ENCODE measurements at places on chromosomes 4 and X.

DNA sequence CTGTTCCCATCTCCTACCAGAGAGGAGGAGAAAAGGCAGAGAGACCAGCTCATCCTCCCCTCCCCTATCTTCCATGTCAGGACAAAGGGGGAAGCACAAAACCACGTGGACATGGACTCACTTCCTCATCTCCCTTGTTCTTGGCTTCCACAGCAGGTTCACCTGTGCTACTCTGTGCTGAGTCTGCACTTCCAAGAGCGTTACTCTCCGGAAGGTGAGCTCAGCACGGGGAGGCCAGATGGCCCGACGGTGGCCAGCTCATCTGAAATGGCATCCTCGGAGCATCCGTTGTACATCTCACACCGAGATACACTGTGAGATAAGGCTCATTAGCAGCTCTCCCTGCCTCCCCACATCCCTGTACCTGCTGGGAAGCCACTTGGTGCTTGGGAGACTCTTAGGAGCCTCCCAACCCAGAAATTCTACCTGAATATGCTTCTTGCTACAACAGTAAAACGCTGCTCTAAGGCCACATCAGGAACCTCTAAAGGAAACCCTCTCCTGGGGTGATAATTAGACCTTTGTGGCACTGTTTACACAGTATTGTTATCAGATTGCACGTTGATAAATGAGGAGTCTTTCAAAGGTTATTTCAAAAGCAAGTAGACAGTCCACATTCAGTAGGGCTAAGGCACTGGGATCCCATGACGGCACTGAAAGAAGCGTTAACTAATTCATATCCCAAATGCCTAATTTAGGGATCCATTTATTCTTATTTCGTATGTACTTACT lies 19.4 kb downstream of the LGI2 start:
- peak; percentile 60 for DNase-seq

GRCh38 chr4:3640587-3640962 lies 108.4 kb upstream of the LRPAP1 start:
- no peak for DNase-seq

DNA sequence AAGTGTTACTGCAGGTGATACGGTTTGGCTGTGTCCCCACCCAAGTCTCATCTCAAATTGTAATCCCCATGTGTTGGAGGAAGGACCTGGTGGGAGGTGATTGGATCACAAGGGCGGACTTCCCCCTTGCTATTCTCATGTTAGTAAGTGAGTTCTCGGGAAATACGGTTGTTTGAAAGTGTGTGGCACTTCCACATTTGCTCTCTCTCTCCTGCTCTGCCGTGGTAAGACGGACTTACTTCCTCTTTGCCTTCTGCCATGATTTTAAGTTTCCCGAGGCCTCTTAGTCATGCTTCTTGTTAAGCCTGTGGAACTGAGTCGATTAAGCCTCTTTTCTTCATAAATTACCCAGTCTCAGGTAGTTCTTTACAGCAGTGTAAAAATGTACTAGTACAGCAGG lies 65.2 kb upstream of the SLC7A11 start:
- DNase-seq, result no peak

DNA sequence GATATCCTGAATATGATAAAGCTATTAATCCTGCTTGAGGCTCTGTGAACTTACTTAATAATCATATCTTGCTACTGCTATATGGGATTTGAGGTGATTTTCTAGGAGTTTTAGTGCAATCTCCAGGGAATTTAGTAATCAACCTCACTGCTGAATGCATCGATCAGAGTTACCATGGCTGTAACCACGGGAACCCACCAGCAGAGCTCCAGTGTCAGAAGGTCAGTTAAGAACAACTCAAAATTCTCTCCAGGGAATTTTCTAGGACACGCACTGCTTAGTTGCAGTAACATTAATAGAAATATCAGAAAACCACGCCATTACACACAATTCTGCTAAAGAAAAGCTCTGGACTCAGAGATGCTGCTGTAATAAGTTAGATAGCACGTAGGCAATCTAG lies 1477.2 kb upstream of the TENM3 start:
- no peak for DNase-seq

DNA sequence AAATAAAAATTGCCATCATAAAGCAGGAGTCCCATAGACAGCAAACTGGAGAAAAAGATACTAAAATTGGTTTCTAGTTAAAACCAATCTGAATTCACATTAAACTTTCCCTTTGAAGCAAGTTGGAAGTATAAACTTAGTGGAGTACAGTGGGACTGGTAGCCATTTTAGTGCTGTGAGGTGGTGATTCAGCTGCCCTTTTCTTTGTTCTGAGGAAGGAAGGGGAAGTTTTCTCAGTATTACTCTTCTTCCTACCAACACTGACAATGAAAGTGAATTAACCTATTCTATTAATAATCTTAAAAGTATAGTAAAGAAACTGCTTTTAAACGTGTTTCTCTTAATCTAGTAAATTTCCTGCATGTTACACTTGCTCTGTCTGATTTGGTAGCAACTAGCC lies 36.7 kb downstream of the SLC9A6 start:
- no peak for DNase-seq

DNA sequence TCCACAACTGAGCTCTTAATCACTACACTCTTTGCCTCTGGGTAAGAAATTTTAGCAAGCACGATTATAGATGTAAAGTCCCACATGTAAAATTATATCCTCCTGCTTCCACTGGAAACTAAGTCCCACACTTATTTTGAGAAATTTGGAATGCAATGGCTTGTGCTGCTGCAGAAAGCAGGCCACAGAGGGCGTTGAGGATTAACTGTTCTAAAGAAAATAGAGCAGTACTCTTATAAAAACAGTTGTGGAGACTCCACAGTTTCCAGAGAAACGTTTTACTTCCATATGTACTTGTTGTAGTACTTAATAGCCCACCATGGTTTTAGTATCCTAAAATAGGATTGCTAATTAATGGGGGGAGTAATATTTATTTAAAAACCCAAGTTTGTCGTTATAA lies 1.7 kb upstream of the CENPC start:
- no peak for DNase-seq

- DNase-seq, result no peak
These were observed 29.5 kb downstream of the SORBS2 start for GRCh38 chr4:185782523-185782922.

DNA sequence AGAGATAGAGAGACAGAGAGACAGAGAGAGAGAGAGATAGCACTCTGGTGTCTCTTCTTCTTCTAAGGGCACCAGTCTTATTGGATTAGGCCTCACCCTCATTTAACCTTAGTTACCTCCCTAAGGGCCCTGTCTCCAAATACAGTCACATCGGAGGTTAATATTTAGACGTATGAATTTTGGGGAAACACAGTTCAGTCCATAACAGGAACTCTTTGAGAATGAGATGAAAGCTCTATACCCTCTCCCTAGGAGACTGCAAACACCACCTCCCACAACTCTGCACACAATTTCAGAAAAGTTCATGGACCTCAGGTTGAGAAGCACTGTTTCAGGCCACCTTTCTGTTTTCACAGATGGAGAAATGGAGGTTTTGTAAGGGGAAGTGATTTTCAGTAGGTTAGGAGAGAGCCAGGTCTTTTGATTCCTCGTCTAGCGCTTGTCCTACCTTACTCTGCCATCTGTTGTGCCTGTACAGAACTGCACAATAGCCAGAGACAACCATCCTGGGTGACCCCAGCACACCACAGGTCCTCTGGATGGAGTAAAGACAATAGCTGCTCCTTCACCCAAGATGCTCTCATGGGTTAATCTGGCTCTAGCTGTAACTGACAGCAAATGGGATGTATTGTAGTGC lies 16.9 kb upstream of the LOC101059915 start:
- DNase-seq, result no peak

DNA sequence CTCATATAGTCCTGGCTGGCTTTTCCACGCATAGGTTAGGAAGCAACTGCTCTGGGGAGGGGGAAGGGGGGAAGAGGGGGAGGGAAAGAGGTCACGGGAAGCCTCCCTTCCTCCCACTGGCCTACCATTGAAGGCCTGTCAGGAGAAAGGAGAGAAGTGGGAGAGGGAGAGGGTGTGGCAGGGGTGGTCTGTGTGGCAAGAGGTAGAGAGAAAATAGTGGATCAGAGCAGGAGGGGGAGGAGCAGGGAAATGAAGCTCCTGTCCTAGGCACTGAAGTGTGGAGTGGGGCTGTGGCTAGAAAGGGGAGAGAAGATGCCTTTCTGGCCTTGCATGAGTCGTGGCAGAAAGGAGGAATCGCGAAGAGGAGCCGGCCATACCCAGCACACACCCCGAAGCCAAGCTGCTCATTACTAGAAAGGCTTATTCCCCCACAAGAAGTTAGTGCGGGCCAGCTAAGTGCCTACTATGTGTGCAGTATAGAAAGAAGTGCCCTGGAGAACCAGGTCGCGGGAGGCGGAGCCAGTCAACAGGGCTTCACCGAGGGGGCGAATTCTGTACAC lies 1.1 kb upstream of the TMEM164 start:
- no peak for DNase-seq

- DNase-seq, result no peak
These were observed 86.1 kb downstream of the ADRA2C start for GRCh38 chr4:3852309-3852708.

GRCh38 chrX:152733261-152733975 lies at the start of the genes CSAG1 and MAGEA12:
TSS of gene CSAG1 (minus strand) at chrX:152733721. CDS start at chrX:152732460, 1,261 bp downstream.
TSS of gene MAGEA12 (plus strand) at chrX:152733757. CDS start at chrX:152736162, 2,405 bp downstream.
- DNase-seq, result no peak

- DNase-seq, result no peak
These were observed 194.8 kb upstream of the RASGEF1B start for GRCh38 chr4:81666491-81666890.

DNA sequence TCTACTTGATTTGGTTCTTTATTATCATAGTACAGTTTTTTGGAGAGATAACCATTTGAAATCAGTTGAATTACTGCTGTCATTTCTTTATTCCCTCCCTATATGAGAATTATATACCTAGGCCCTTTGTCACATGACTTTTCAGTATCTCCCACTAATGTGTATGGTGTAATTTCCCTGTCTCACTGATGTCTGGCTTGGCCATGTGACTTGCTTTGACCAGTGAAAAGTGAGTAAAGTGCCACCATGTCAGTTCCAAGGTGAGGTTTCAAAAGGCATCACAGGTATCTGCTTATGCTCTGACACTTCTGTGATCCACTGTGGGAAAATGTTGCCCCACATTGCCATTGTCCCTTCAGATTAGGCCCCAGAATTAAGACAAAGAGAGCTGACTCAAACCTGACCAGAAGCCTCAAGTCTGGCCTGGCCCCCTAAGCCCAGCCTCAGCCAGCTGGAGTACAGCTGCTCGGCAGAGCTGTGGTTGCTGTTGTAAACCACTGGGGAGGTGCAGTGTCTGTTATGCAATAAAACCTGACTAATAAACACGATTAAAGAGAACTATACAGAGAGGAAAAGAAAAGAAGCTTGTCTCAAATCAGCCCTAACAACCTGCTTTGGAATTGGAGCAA lies 27.5 kb downstream of the SETD7 start:
- DNase-seq, result no peak

DNA sequence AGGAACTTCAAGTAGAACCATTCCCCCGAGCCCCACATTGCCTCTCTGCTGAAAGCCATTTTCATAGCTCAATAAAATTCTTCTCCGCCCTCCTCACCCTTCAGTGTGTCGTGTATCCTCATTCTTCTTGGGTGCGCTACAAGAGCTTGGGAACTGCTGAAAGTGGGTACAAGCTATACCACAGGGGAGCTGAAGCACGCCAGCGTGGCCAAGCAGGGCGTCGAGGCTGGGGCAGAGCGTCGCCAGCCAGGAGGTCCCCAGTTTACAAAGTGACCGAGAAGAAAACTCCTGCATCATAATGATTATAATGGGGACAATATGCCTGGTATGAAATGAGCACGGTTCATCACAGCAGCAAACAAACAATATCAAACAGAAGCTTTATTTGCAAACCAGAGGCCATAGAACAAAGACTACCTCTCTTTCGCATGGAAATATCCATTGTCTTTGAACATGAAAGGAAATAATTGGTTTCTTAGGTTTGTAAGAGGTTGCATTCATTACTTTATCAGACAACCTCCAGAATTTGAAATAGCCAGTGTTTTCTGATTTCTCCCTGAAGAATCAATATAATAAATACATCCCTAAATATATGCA lies 34.3 kb downstream of the RELL1 start:
- DNase-seq, result no peak

- peak; percentile 43 for DNase-seq
These were observed 84.6 kb downstream of the THOC2 start for GRCh38 chrX:123648028-123648810.

DNA sequence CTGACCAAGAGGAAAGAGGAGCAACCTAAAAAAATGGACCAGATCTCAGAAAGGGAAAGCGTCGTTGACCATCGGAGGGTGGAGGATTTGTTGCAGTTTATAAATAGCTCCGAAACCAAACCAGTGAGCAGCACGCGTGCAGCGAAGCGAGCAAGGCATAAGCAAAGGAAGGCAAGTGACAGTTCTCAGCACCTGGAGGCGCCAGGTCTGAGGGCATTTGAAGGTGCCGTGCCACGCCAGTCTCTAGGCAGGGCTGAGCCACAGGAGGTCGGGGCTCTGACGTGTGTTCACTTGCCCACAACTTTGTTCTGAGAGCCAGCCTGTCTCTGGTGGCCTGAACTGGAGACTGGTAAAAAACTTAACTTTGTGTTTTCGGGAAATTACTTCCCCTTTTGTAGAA lies 59.7 kb downstream of the TNIP2 start:
- no peak for DNase-seq

GRCh38 chr4:81607950-81608349 lies 136.2 kb upstream of the RASGEF1B start:
- no peak for DNase-seq

DNA sequence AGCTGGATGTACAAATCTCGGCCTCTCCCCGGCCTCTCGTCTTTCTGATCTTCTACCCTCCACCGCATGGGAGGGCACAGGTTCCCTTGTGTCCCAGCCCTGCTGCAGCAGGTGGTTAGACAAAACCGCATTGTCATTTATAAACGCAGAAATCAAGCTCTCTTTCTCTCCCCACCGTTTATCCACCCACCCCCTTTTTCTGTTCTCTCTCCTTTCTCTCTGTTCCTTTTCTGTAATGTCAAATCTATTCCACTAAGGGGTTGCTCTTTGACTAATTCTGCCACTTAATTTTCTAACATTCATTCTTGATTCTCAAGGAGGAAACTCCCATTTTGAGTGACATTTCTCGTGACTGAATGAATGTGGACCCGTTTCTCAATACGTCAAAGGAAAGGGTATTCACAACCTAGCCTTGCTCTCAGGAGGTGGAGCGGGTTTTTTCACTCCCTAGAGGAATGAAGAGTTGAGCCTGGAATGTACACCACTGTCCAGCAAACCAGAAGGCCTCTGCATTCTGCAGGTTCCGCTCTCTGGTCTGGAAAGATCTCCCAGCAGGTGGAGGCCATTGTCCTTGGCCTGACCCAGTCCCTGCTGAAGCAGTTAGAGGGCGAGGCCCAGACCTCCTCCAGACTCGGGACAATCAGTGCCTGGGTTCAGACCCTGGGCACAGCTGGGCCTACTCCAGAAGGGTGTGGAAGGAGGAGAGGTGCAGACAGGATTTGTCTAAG lies 70.9 kb upstream of the ENPP6 start:
- no peak for DNase-seq

- no peak for DNase-seq
These were observed 37.7 kb downstream of the ADAMTS3 start for GRCh38 chr4:72531322-72531721.

DNA sequence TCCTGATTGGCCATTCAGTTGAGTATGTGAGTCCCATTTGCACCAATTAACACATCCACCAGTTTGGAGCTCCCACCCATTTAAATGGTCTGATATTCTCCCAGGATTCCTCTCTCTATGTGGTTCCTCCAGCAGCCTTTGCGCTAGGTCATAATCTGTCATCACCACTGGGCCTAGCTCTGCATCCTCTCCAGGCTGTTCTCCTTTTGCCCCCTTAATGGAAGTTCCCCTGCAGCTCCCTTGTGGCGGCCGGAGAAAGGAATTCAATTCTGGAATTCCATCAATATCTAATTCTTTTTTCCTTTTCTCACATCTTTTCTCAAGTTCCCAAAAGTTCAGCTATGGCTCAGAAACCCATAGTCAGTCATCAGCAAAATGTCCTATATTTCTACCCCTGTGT lies 2184.4 kb upstream of the AGA start:
- no peak for DNase-seq

GRCh38 chr4:62881210-62881609 lies 1528.0 kb downstream of the TECRL start:
- DNase-seq, result no peak
